ENCODE measurements at places on chromosomes 2 and 18. TPM values are rescaled to one million over a fixed set of nuclear protein-coding genes. Genes with fewer than 3 reads are reported as not detected.

GREB1L gene
- total RNA-seq = not detected

TMEM178A gene
- total RNA-seq = 0.40 TPM

ZBTB7C gene
- 28.8 TPM for total RNA-seq

ALPP gene
- total RNA-seq = not detected

GAL3ST2 gene
- not detected for total RNA-seq

MAL gene
- total RNA-seq = 382 TPM

SPTBN1 gene
- 77.2 TPM for total RNA-seq

ZNF396 gene
- 0.80 TPM for total RNA-seq

MYL1 gene
- 0.44 TPM for total RNA-seq

SPP2 gene
- not detected for total RNA-seq

ZEB2 gene
- 6.5 TPM for total RNA-seq

XDH gene
- 39.7 TPM for total RNA-seq

TRIM54 gene
- total RNA-seq = 0.16 TPM

RAB6C gene
- not detected for total RNA-seq

EGR4 gene
- total RNA-seq = not detected

DSG1 gene
- 33.7 TPM for total RNA-seq

EFR3B gene
- total RNA-seq = 0.48 TPM

PAX8 gene
- total RNA-seq = 6.1 TPM

MERTK gene
- total RNA-seq = 5.4 TPM

SPATA3 gene
- total RNA-seq = not detected

ABCG8 gene
- total RNA-seq = not detected

MC4R gene
- not detected for total RNA-seq

ALPG gene
- not detected for total RNA-seq

SERPINB3 gene
- 879 TPM for total RNA-seq

SOCS6 gene
- 21.2 TPM for total RNA-seq

EPG5 gene
- total RNA-seq = 12.2 TPM

LTBP1 gene
- 33.8 TPM for total RNA-seq

TMEM163 gene
- 0.20 TPM for total RNA-seq

REG1B gene
- total RNA-seq = not detected

MOCOS gene
- 16.0 TPM for total RNA-seq

CIB4 gene
- not detected for total RNA-seq

CD302 gene
- 1.6 TPM for total RNA-seq

LOXHD1 gene
- 0.12 TPM for total RNA-seq

ACADL gene
- 0.32 TPM for total RNA-seq

NAGK gene
- total RNA-seq = 200 TPM

G6PC2 gene
- total RNA-seq = not detected

Measured in esophagus mucosa (tissue), 1 donor.